Stimulated activated CD4-positive, alpha-beta T cell treated with anti-CD3 and anti-CD28 coated beads, Interleukin-12 subunit alpha, Interleukin-12 subunit beta, amount 100 ng/mL, for 4 hours (primary cell): ENCODE measurements at places on chromosomes 2 and 18.

GRCh38 chr18:67854340-67854739 lies 337.8 kb upstream of the DSEL start:
- DNase-seq = no peak

DNA sequence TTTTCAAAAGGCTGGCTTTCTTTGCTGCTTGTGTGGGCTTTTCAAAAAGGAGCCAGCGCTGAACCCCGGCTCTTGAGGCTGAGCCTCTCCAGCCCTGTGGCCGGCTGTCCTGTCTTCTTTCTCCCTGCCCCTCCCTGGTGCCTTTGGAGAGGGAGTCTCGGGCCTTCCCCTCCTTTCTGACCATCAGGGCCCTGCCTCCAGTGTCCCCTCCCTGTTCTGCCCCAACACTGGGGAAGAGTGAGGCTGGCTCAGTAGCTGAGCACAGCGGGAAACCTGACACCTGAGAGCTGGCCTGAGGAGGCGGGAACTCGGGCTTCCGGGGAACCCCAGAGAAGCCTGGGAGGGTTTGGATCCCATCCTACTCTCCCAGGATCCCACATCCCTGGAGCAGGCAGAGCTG lies 232.1 kb downstream of the LOXHD1 start:
- DNase-seq = no peak

DNA sequence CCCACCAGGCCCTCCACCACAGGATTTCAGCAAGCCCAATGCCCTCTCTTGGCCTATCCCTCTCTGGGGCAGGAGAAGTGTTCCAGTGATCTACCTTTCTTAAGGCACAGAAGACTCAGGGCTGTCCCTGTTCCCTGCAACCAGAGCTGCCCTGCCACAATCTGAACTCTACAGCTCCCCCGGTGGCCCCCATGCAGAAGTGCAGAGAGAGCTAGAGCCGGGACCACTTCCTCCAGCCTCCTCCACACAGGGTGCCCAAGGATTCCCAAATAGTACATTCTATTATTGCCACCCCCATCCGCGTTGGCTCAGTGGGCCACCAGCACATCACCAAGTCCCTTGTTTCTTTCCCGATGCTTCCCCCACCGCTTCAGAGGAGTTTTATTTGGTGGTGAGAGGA lies 114.8 kb upstream of the PTPRM start:
- DNase-seq = no peak

- peak; percentile 39 for DNase-seq
These were observed 22.4 kb upstream of the RMP24 start for GRCh38 chr18:35949903-35950627.

- no peak for DNase-seq
These were observed 240.5 kb downstream of the AGPS start for GRCh38 chr2:177633111-177633510.

DNA sequence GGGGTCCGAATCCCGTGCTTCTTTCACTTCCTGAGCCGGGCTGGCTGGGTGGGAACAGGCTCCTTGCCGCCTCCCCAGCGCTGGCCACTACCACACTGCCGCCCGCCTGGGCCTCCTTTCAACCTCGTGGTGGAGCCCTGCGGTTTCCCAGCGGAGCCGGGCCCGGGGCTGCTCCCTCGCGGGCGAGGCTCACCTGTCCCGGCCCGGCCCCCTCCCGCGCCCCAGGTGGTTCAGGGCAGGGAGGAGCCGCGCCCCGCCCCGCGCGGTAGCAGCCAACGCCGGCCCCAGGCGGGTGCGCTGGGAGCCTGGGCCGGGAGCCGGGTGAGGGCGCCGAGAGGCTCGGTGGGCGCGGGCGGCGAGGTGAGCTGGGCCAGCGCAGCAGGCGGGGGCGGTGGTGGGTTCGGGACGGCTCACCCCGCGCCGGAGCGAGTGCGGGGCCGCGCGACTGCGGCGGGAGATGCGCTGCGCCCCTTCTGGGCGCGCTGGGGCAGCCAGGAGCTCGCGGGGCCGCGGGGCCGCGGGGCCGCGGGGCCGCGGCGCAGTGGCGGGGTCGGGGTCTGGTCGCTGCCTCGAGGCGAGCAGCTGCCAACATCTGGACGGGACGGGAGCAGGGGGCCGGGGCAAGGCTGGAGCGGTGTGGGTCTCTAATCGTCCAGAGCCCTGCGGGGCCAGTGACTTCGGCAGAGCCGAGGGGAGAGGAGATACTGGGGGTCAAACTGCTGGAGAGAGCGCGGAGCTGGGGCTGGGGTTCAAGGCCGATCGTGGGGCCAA lies at the start of gene LYPD6B:
Gene LYPD6B, plus strand, starts transcription at position 258 of the 771 bp plus-strand sequence. CDS start 92,250 bp downstream, outside the sequence.
- no peak for DNase-seq

DNA sequence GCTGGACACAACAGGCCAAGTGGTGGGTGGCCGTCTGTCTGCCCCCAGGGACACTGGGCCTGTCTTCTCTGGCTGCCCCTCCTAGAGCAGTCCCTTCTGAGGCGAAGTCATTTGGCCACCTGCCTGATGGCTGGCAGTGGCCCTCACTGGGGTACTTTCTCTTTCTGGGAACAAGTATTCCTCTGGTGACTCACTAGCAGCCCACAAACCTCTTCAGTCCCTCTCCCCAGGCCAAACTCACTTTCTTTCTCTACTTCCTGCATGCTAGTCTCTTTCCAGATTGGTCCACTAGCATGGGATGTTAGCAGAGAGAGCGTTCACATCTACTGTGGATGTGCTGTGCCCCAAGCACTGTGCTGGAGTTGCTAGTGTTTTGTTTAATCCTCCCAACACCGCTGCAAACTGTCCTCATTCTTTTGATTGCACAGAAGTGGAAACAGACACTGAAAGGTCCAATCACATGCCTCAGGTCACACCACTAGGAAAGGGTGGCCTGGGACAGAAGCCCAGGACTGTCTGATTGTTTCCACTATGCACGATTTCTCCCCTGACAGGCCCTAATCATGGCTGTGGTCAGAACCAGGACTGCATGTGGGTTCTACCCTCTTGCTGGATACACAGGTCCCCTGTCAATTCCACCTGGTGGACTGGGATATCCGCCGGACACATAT lies 5.2 kb downstream of the DYSF start:
- no peak for DNase-seq

DNA sequence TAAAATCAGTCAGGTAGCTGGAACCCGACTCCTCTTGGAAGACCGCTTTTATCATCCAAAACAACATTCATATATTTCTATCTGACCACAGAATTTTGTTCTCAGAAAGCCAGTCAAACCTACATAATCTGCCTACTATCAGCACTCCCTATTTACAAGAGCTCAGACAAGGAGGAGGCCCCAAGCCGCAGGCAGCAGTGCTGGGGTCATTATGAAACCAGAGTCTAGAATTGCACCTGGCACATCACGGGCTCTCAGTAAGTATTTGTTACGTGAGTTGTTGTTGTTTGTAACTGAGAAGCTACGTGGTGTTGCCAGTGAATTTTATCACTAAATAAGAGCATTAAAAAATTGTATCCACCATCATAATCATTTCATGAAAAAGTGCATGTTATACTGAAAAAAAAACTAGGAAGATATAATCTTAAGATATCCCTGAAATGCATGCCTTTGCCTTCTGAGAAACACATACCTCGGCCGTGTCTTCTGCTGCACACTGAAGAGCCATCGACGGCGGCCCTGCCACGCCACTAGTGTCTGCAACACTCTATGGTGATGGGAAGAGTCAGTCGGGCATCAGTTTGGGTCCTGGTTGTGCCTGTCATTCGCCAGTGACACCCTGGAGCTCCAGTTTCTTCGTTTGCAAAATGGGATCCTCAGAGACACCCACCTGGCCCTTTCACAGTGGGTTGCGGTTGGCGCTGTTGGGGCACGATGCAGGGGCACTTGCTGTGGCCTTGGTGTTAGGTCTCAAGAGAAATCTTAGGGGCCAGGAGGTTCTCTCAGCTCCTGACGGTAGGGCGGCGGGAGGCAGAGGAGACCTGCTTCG lies 505.9 kb downstream of the EIPR1 start:
- DNase-seq = no peak

- DNase-seq = no peak
These were observed 47.0 kb downstream of the PROC start for GRCh38 chr2:127465258-127465657.

DNA sequence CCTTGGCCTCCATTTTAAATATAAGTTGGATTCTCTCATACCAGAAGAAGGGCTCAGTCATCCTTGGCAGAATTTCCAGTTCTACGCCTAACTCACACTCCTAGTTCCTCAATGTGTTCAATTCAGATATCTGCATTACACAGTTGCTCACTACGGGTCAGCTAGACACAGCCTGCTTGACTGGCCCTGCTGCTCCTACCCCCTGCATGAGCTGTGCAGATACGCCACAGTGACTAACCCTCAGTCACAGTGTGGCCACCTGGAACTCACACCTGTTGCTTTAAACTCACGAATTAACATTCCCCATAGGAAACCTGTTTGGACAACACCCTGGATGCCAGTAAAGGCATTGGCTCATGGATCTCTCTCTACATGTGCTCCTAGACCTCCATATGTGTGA lies 429.6 kb downstream of the NCKAP5 start:
- DNase-seq = no peak

GRCh38 chr2:33022989-33023727 lies 76.4 kb downstream of the LTBP1 start:
- no peak for DNase-seq

- no peak for DNase-seq
These were observed 84.2 kb upstream of the STPG4 start for GRCh38 chr2:47239119-47239969.

DNA sequence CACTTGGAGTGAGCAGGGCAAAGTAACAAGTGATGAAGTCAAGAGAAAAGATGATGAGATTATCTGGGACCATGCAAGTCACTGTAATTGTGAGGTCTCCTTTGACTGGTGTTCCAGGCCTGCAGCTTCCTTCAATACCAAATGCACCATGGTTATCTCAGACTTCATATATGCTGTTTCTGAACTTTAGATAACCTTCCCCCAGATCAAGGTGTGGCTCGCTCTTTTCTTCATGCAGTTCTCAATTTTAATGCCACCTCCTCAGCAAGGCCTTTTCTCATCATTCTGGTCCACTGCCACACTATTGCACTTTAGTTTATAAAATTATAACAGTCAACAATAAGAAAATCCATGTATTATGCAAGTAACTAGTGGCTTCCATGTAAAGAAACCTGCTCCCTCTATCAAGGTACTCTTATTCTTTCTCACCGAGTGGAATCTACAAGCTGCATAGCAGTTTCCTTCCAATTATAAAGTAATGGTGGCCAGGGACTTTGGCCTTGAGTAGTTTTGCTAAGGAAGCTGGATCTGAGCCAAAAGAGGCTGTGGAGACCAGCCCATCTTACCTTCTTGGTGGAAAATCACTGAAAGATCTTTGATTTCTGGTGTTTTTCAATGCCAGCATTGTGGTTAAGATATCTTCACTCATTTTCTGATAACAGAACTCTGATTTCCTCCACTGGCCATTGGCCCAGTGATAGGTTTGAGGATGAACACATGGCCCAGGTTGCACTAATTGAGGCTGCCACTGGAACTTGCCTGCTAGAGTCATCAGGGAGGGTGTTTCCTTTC lies 113.6 kb downstream of the KCNE4 start:
- no peak for DNase-seq

GRCh38 chr2:236847538-236848263 lies 238.0 kb upstream of the COPS8 start:
- DNase-seq = no peak

DNA sequence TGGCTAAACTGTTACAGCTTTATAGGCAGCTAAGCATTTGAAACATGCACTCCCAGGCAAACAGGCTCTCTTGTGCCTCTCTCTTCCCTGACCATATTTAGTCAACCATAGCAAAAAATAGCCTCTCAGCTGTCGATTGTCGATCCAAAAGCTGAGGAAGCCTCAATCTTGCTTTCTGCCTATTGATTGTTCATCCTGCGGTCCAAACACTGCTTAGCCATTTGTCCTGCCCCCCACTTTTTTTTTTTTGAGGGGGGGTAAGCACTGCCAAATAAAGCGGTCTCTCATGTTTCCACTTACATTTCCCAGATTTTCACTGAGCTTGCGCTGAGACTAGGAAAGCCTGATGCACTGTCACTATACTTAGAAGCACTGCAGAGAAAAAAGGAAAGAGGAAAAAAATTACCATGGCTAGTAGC lies 90.8 kb downstream of the MIB1 start:
- no peak for DNase-seq

GRCh38 chr2:49037197-49037596 lies 117.1 kb downstream of the FSHR start:
- no peak for DNase-seq

DNA sequence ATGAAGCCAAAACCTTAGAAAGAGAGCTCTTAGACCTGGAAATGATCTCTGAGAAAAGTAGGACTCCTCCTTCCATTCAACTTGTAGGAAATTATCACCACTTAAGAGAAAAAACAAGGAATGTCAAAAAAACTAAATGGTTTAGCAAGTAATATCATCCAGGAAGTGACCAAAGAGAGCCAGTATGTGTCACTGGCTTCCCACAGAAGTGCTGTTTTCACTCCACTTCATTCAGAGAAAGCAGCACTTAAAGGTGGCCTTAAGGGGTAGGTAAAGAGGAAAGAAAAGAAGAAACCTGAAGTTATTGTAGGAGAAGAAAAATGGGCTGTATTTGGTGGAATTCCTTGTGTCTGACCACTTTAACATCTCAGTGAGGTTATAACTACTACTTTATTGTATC lies 414.4 kb upstream of the ETAA1 start:
- no peak for DNase-seq

DNA sequence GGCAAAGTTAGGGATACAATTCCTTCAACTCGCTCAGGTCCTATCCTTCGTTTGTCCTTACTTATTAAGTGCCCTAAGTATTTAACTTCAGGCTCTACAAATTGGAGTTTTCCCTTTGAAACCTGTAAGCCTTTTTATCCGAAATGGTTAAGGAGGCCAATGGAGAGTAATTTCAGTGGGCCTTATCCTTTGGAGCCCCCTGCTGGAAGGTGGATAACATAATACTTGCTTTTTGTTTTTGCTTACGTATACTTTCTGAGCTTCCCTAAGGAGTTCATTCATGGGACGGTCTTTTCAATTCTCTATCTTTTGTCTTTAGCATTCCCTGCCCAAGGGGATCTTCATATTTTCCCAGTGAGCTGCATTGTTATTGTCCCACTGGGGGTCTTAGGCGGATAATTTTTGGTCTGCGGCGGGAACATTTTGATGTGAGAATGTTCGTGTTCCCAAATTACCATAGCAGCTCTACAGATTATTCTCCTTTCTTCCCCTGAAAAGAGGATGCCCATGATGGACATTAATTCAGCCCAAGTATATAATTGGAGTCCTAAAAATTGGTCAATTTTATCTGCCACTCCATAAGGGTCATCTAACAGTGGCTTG lies 34.4 kb upstream of the TRAPPC8 start:
- no peak for DNase-seq

DNA sequence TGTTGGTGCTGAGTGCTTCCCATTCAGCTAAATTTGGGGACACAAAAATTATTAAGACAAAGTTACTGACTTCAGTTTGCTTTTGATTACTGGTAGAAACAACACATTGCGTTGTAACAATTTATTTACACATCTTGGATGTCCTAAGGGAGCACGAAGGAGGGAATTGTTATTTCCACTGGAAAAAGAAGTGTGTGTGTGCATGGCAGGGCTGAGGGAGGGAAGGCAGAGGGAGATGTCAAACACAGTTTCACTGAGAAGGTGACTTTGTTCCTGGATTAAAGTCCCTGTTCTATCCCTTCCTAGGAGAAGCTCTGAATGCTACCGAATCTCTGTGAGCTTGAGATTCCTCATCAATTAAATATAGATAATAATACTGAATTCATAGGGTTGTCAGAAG lies 3.8 kb upstream of the CDH20 start:
- DNase-seq = no peak
